Cerebellar cortex (tissue), 1 donor: ENCODE measurements at places on chromosomes 11 and 22.

DNA sequence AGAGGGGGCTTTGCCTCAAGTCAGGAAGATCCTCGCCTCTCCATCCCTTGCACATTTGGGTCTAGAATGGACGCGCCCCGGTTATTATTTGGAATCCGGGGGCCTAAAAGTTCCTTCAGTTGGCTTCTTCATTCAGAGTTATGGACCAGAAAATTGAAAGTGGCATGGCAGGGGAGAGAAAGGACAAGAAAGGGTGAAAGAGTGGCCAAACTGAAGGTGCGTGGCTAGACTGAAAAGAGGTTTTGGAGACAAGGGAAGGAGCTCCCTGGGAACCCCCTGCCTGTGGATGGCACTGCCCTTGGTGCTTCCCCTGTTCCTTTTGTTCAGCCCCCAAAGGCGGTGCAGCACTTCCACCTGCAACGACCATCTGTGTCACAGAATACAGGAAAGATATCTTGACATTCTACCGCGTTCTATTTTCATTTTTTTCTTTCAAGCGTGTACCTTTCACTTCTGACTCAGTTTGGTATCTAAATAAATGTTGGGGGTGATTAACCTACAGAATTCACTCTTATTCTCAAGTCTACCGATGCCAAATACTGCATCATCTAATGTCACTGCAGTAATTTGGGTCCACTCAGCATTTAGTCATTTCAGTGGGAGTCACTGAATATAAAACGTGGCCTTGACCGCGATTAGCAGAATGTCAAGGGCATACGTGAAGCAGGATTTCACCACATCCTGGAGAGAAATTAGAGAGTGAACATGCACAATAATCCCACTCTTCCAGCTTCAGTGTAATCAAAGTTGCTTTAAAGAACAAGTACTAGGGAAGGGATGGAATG, 88.1 kb upstream of the ARHGAP32 start:
- DNase-seq: no peak

DNA sequence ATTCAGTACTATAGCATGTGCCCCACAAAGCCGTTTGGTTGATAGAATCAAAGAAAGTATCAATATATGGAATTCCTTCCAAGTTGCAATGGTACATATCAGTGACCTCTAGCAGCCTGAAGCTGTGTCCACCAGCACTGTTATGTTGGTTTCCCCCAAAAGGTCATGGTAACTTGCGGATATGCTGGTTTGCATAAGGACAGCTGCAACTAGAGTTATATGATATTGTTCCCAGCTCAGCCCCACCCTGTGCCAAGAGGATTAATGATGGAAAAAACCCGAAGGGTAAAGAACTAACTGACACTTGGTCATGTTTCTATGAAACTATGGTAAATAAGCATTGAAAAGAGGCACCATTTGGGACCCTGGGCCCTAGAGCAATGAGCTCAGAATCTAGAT, 93.5 kb downstream of the PDHX start:
- DNase-seq: no peak

- peak; percentile 61 for DNase-seq
Observed at GRCh38 chr11:59207988-59208451, 4.7 kb downstream of the MPEG1 start.

GRCh38 chr11:47980907-47981621, 705 bp downstream of the PTPRJ start:
- DNase-seq: no peak
